ENCODE measurements at places on chromosomes 7 and 10.

DNA sequence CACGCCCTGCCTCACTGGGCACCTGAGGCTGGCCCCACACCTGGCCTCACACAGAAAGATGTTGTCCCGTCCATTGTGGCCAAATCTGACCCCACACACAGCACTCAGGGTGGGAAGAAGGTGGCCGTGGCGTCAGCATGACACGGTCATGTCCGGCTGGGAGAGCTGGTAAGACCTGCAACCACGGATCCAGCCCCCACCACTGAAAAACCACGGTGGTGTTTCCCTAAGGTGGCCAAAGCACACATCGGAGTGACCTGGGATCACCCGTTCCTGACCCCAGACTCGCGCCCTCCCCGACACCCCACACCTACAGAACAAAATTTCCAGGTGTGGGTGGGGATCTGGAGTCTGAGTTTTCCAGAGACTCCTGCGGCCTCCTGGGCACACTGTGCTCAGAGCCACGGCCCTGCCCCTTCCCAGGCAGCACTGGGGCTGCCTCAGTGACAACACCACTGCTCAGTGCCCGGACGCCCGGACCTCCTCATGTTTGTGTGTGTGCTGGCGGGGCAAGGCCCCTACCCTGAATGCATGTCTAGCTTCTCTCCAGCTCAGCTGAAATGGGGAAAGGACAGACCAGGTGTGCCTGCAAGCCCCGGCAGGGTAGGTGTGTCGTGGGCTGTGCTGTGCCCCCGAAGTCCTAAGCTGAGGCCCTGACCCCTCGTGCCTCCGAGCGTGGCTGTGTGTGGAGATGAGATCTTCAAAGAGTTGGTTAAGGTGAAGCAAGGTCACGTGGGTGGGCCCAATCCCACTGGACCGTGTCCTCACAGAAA is 36.1 kb downstream of the STK32C start:
- no peak for DNase-seq

GRCh38 chr10:122746408-122746807 is 46.8 kb upstream of the C10orf120 start:
- DNase-seq: no peak

- DNase-seq: no peak
These were observed 155.4 kb downstream of the DYNC1I1 start for GRCh38 chr7:95927756-95928155.

- no peak for DNase-seq
These were observed 117.6 kb downstream of the SEM1 start for GRCh38 chr7:96591900-96592676.

DNA sequence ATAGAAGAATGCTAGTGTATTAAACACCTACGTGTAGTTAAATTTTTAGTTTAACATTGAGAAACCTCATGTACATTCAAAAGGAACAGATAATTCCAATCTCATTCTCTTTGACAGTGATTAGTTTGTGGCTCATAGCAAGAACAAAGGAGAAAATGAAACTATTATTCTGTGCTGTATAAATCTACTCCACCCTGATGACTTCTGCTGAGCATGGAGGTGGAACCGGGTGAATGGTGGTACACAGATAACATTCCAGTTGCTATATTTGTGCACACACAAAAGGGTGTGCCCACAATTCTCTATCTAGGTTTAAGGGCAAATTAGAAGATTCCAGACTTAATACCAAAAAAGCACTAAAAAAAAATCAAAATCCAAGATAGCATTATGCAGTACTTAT is 17.0 kb upstream of the RALA start:
- no peak for DNase-seq

GRCh38 chr7:36019538-36019937 is 133.5 kb upstream of the EEPD1 start:
- no peak for DNase-seq

DNA sequence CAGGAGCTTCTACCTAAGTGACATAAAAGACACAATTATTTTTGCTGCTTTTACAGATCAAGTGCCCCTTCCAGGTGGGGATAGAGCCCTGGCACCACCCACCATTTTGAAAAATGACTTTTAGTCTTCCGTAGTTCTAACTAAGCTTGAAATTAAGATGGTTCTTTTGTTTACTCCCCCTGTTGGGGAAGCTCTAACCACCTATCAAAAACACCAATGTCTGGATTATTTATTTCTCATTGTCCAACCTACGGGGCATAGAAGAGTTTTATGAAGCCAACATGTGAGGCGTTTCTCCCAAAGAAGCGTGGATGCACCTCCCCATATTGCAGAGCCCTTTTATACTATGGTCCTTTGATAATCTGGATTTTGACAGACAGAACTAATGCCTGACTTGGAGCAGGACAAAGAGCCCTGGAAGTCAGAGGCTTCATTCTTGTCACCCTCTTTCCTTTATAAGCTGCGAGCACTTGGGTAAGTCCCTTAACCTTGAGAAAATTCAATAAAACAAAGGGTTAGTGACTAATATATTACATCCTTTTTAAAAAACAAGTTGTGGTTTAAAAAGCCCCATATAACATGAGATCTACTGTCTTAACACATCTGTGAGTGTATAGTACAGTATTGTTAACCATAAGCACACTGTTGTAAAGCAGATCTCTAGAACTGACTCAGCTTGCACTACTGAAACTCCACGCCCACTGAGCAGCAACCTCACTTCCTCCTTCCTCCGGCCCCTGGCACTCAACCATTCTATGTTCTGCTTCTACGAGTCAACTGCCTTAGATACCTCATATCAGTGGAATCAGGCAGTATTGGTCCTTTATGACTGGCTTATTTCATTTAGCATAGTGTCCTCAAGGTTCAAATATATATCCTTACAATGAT is 67.5 kb downstream of the ATXN7L1 start:
- no peak for DNase-seq

DNA sequence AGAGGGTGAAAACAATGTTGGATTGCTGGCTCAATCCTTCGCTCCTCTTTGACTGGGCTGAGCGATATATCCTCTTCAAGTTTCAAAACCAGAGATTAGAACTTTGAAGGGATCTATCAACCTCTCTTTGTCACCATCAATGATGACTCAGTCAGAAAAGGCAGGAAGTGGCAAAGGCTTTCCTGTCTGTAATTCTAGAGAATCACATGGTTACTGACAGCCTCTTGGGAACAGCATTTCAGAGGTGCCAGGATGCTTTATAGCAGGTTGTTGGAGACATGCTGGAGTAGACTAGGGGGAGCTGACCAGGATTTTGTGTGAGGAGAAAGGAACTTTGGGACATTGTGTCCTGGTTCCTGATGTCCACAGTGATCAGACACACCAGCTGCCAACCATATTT is 81.3 kb downstream of the PRKCQ start:
- no peak for DNase-seq

Data from GM04503 (cell line).